ENCODE measurements at places on chromosomes 11 and 22.

DNA sequence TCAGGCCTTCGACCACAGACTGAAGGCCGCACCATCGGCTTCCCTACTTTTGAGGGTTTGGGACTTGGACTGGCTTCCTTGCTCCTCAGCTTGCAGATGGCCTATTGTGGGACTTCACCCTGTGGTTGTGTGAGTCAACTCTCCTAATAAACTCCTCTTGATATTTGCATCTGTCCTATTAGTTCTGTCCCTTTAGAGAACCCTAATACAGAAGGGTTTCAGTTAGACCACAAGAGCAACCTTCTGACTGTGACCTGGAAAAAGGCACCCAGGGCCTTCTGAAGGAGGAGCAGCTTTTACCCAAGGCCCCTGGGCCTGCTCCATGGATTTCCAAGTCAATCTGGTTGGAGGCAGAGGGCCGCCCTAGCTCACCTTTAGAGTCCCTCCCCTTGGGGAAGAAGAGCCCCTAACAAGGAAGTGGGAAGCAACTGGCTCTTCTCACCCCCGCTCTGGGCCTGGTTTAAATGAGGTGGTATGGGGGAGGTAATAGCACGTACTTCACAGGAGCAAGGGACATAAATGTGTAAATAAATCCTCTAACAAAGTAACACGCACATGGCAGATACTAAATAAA lies 11.2 kb upstream of the CHST1 start:
- no peak for DNase-seq

- DNase-seq = no peak
These were observed 98.1 kb downstream of the TEAD1 start for GRCh38 chr11:12772324-12772723.

DNA sequence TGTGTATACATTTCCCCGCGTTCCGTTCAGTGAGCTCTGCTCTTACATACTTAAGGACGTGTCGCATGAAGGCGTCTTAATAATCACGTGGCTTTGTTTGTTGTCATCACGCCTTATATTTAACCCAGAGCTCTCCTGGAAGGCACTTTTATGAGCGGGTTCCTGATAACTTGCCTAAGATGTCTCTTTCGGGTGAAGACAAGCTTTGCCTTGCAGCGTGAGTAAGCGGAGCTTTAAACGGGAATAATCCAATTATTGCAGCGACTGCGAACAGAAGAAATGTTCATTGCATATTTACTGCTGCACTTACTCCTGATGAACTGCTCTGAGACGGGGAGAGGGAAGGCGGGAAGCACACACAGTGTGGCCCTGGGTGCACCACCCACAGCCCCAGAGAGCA lies 1128.2 kb downstream of the BRD1 start:
- no peak for DNase-seq

GRCh38 chr11:68581901-68582300 lies 102.4 kb upstream of the GAL start:
- DNase-seq = no peak

GRCh38 chr11:7427733-7428132 lies 57.6 kb upstream of the OLFML1 start:
- DNase-seq = no peak

DNA sequence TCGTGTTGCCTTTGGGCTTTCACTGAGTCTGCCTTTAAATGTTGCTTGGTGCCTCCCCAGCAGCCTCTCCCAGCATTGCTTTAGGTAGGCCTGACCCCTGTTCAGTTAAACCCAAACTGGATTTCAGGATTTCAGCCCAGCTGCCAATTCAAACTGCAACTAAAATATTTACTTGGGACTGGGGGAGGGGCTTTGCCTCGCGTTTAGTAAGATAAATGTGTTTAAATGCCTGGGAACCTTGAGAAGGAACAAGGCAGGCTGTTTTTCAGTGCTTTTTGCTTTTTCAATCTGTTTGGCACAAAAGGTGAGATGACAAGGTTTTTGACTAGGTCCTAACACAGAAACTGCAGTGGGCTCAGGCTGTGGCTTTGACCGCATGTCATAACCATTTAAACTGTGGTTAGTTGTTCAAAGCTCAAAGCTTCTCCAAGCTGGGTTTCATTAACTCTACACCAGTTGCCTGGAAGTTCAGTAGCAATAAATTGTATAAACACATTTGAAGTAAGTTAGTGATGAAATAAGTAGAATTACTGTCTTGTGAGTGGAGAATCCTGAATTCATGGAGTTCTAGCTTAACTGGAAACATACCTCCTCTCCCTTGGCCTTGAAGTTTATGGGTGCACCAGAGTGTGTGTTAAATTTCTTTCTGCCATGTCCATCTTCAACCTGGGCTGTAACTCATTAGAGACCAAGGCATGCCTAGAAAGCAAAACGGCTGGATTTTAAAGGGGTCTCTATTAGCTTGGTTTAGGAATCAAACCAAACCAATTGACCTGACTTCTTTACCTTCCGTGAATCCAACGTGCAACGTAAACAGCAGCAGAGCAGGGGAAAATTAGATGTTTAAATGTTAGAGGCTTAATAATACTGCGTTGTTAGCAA lies 3.6 kb downstream of the PKNOX2 start:
- DNase-seq = no peak
